ENCODE measurements at places on chromosomes 3 and 15.

DNA sequence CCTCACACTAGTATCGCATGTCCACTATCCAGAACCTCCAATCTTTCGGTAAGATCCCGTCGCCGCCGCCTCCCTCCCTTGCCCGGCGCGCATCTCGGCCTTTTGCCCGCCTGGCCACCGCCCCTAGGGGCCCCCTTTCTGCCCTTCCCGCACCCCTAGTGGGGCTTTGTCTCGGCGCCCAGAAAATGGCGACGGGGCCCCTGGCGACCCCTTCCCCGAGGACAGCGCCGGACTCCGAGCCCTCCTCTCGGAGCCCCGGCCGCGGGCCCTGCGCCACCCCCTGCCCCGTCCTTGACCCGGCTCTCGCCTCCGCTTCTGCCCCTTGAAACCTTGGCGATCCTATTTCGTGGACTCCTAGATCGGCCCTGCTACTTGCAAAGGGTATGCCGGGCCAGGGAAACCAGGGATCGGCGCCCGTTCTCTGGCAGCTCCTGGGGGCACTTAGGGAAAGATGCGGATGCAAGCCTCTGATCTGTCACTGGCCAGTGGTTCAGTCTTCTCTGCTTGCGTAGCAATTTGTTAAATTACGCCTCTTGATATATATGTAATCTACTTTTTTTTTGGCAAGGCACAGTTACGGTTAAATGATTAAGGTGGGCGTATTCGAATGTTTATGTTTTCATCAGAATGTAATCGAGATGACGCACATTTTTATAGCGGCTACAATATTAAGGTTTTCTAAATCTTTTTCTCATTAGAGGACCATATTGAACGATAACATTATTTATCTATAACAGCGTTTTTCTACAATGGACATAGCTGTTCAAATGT, 603 bp downstream of the EIF1B start:
- peak; percentile 32 for DNase-seq

DNA sequence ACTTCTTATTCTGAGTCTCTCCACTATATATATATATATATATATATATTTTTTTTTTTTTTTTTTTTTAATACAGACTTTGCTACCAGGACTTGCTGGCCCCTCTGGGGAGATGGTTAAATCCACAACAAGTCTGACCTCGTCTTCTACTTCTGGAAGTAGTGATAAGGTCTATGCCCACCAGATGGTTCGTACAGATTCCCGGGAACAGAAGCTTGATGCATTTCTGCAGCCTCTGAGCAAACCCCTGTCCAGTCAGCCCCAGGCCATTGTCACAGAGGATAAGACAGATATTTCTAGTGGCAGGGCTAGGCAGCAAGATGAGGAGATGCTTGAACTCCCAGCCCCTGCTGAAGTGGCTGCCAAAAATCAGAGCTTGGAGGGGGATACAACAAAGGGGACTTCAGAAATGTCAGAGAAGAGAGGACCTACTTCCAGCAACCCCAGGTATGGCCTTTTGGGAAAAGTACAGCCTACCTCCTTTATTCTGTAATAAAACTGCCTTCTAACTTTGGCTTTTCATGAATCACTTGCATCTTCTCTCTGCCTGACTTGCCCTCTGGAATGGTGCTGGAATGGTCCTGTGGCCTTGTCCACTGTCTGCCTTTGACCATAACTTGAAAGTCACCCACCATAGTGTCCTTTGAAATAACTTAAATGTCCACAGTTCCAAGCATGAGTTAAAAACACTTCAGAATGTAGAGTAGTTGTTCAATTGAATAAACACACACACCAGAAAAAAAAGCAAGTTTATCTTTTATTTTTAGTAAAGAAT, 32.4 kb downstream of the MLH1 start:
- DNase-seq, result no peak

DNA sequence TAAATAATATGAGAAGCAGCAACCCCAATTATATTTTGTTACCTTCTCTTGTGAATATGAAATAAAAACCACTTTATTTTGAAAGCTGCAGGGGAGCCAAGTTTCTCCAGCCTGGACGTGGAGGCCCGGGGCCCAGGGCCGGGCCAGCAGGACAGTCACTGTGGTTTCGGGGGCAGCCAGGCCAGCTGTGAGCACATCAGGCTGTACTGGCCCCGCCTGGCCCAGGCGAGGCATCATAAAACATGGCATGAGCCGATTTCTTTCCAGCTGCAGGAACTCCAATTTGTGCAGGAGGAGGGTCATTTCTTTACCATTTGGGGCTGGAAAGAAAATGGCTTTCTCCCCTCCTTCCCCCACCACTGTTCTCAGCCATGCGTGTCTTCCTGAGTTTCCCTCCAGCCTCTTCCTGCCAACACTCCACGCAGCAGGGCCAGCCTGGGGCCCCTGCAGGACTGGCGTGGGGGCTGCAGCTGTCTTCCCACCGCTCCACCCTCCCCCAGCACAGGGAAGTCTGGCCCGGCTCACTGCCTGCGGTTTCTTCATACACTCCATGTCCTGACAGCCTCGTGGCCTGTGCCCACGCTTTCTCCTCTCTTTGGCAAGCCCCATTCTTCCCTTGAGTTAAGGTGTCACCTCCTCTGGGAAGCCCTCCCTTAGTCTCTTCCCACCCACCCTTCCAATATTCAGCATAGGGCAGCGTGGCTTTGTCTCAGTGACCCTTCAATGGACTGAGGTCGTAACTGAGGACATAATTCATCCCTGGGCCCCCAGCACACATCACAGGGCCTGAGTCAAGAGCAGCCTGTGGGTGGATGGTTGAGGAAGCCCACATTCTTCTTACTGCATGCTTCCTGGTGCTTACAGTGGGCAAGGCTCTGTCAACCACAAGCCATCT, 135.8 kb downstream of the CHSY1 start:
- no peak for DNase-seq

GRCh38 chr15:100721758-100722550, 119.6 kb downstream of the ASB7 start:
- DNase-seq, result peak; percentile 99

- peak; percentile 52 for DNase-seq
Measured at GRCh38 chr3:182717216-182717615, 76.1 kb upstream of the ATP11B start.

- no peak for DNase-seq
Measured at GRCh38 chr3:37770336-37770735, 91.3 kb upstream of the CTDSPL start.

- no peak for DNase-seq
Measured at GRCh38 chr3:171454041-171454440, 6.2 kb downstream of the TNIK start.

GRCh38 chr3:93906245-93906644, 67.5 kb downstream of the PROS1 start:
- no peak for DNase-seq

DNA sequence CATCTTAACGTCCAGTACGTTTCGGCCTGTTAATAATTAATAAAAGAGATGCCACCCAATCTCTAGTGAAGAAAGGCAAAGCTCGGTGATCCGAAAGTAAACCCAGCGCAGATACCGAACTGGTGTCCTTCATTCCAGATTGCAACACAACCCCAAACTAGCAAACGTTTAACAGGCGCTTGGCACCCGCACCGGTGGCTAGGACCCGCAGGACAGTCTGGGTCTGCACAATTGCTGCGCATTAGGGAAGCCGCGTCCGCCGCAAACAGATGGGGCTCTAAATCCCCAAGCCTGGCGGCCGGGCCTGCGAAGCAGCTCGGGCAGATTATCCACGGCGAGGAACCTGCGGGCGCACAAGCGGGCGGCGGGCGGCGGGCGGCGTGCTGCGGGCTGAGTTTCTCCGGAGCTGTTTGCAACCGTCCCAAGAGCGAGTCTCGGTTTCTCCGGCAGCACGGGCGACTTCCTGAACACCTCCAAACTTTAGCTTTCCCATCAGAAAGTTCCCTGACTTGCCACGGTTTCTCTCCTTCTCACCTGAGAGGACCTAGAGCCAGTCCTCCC, 112.1 kb upstream of the ICE2 start:
- DNase-seq, result no peak

DNA sequence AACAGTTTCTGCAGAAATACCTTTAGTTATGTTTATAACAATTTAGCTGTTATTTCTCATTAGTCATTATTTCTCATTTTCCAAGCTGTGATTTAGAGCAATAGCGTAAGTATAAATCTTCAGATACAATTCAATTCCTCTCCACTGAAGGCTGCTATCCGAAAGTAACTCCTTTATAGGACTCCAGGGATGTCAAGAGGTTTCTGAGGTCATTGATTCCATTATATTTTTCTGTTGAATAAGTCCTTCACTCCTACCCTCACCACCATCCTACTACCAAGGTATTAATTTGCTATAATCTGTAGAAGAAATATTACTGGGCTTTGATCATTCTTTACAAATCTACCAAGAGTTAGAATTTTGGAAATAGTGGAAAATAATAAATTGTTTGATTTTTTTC, 285.7 kb downstream of the CADM2 start:
- no peak for DNase-seq

DNA sequence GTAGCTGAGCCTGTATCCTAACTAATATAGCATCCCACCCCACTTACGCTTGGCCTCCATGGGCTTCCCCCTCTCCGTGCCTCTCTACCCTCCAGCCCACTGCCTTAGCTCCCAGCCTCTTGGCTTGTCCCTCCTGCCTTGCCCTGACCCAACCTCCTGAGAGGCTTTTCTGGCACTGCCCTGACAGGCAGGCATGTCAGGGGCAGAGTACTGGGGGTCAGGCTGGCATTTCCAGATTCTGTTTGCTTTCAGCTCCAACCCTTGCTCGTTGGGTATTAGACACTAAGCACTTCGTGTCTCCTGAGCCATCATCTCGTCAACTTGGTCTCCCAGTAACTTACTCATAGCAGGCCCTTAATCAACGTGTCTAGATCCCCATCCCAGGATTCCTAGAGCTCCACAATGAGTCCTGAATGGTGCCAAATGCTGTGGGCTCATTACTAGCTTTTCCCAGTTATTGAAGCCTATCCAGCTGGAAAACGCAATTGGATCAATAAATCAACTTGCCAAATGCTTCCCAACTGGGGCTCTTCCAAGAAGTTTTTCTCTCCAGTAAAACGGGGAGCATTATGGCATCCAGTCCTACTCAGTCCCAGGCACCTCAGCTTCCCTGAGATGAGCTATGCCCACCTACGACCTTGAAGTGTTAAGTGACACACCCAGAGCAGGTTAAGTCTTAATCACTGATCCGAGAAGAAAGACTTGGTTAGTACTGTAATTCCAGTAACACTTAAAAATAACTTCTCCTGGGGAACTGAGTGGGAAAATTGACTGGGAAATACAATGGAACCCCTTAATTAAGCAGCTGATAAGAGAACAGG, 78.5 kb upstream of the DLG1 start:
- no peak for DNase-seq

- no peak for DNase-seq
Measured at GRCh38 chr3:99418709-99419108, 219.7 kb upstream of the COL8A1 start.

DNA sequence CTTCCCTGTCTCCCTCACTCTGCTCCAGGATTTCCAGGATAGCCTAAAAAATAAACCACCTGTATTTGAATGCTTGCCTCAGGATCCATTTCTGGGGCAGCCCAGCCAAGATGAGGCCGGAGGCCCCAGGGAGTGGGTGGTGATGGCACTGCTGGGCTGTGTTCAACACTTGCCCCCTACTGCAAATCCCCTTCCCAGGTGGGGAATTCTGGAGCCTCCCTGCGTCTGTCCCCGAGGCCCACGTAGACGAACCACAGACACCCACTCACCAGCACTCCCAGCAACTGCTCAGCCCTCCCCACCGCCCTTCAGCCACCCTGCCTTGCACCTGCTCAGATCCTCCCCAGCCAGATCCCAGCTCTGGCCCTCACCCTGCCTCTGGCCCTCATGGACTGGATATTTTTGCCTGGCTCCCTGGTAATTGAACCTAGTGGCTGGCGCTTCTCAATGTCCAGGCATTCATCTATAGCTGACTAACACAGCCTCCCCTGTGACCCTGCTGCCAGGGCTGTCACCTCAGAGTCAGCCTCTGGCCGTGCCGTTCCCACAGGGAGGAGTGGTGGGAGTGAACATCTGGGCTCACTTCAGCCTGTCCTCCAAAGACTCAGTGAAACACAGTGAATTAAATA, 17.1 kb upstream of the EPB42 start:
- DNase-seq, result no peak

DNA sequence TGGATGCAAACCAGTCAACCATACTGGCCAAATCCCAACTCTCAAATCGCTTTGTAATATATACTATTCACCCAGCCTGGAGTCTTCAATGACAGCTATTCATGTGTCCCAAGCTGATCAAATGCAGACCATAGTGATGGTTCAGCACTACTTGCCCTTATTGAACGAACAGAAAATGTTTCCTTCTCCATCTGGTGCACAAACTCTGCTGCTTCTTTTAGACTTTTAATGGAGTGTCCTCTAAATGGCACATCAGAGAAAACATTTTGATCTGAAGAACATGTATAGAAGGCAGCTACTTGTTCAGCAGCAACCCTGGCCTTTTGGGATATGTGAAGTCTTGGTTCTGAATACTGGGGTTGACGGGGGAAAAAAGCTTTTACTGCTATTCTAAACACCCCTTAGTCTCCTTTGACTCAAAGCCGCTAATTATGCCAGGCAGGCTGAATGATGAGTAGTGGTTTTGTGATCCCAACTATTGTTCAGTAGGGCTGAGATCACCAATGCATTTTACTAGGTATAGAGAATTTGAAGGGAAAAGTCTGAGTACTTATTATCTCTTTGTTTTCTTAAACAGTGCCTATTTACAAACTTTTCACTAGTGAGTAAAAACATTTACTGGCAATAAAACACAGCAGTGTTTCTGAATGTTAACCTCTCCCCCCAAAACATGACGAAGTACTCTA, 781.2 kb downstream of the ROBO1 start:
- DNase-seq, result no peak

GRCh38 chr3:151856118-151856517, 17.3 kb upstream of the SUCNR1 start:
- peak; percentile 44 for DNase-seq

DNA sequence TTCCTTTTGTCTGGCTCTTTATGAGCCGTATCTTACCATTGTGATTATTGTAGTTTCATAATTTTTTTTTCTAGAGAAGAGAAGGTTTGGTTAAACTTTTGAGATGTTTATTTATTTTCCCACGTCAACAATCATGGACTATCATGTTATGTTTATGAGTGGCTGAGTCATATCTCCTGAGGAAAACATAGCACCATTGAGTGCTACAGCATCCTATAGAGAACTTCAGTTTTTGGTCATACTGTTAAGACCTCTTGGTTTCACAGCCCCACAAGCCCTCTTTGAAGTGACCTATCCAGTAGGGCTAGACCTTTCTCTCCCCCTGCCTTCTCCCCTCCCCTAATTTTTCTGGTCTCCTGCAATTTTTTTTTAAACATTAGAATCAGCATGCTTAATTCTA, 20.8 kb downstream of the PIK3CA start:
- DNase-seq, result no peak

- no peak for DNase-seq
Measured at GRCh38 chr3:17518189-17519059, 224.0 kb downstream of the TBC1D5 start.

DNA sequence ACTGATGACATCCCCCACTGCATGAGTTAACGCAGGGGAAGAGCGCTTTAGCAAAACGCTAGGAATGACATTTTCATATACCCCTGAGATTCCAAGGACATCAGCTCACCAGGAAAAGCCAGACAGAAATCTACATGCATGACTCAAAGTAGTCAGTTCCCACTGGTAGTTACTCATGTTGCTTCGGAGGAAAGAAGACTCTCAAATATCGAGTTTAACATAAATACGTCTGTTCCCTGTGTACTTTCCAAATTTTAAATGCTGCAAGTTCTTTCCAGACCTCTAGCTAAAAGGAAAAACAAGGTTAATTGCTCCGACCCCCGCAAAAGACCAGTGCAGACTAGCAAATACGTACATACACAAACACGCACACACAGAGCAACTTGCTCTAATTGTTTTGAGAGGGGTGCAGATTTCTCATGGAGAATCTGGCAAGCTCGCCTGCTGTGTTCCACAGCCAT, 115.4 kb upstream of the PRICKLE2 start:
- DNase-seq, result no peak

Data from PC-3 (cell line).